Chondrocyte (in vitro differentiated cells): ENCODE measurements at places on chromosomes 3 and 15. TPM values are rescaled to one million over a fixed set of nuclear protein-coding genes. Genes with fewer than 3 reads are reported as not detected.

- H3K36me3 ChIP-seq, result no peaks in the 10 kb centered on the region
- peak overlapping the region; percentile 78 for H3K4me3 ChIP-seq
- H3K27me3 ChIP-seq, result no peaks in the 10 kb centered on the region
- peak overlapping the region; percentile 83 for H3K27ac ChIP-seq
These were observed 1.0 kb downstream of the P3H2 start for GRCh38 chr3:190119461-190120268.

The IFT122 gene
- total RNA-seq, result 16.2 to 29.1 TPM (median 17.5 TPM) in 3 replicates

DNA sequence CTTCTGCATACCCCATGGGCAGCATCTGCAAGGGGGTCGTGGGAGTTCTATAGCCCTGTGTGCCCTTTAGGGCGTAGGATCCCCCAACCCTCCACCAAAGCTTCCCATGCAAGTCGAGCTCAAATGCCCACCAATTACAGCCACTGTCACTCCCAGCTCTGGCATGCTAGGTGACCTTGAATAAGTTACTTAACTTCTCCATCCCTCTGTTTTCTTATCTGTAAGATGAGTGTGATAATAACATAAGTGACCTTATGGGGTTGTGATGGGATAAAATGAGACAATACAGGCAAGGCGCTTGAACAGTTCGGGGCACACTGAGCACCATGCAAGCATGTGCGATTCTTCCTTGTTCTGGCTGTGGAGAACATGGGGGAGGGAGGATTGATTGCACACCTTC, 74.8 kb upstream of the POMGNT2 start:
- H3K4me1 ChIP-seq, result peaks cover 28% of the 10 kb centered on the region
- no peaks in the 10 kb centered on the region for H3K36me3 ChIP-seq
- H3K27ac ChIP-seq, result peak overlapping the region; percentile 91
- no peaks in the 10 kb centered on the region for H3K27me3 ChIP-seq
- no peak for DNase-seq
- no peak overlapping the region for H3K4me3 ChIP-seq

DNA sequence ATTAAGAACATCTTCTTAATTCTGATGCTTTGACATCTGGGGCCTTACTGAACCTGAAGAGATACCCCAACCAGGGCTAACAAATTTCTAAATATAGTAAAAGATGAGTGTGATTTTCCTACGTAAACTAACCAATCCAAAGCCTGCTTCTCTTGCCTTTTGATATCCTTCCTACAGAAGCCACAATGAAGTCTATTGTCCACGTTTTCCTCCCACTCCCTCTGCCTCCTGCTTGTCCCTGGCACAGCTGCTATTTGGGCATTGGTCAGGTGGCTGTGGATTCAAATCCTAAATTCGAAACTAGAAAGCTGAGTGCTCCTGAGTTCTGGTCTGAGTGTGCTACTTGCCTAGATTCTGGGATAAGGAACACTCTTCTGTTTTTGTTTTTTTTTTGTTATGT, 17.4 kb upstream of the MKRN3 start:
- no peaks in the 10 kb centered on the region for H3K36me3 ChIP-seq
- no peaks in the 10 kb centered on the region for H3K27me3 ChIP-seq
- H3K4me3 ChIP-seq, result no peak overlapping the region
- H3K27ac ChIP-seq, result no peak overlapping the region

DNA sequence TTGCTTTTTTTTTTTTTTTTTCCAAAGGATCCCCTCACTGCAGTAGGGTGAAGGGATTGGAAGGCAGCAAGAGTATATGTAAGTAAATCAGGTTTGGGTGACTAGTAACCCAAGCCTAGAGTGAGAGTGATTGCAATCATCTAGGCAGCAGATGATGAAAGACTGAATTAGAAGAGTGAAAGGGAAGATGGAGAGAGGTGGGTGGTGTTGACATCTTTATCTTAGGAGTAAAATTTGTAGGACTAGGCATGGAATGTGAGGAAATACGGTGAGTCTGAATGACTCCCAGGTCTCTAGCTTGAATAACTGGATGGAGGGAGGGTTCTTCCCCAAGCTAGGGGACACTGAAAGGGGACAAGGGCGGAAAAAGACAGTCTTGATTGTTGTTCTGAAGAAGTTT, 63.4 kb downstream of the TPRG1 start:
- peaks cover 2% of the 10 kb centered on the region for H3K36me3 ChIP-seq
- H3K4me3 ChIP-seq, result no peak overlapping the region
- H3K4me1 ChIP-seq, result no peaks in the 10 kb centered on the region

GRCh38 chr3:18618723-18619122, 193.6 kb upstream of the SATB1 start:
- no peak for DNase-seq
- H3K27ac ChIP-seq, result no peak overlapping the region
- no peak overlapping the region for H3K4me3 ChIP-seq
- H3K27me3 ChIP-seq, result peaks cover 2% of the 10 kb centered on the region
- no peaks in the 10 kb centered on the region for H3K36me3 ChIP-seq

The TRPC1 gene
- 15.1 to 20.1 TPM (median 16.4 TPM) in 3 replicates for total RNA-seq

GRCh38 chr15:57085267-57085666, 166.8 kb downstream of the TCF12 start:
- no peak for DNase-seq
- H3K36me3 ChIP-seq, result no peaks in the 10 kb centered on the region
- no peak overlapping the region for H3K27ac ChIP-seq
- H3K4me1 ChIP-seq, result peaks cover 12% of the 10 kb centered on the region

GRCh38 chr3:196996454-196997265, 28.0 kb upstream of the PIGZ start:
- no peaks in the 10 kb centered on the region for H3K4me1 ChIP-seq
- peak; percentile 65 for DNase-seq
- no peaks in the 10 kb centered on the region for H3K36me3 ChIP-seq
- no peak overlapping the region for H3K4me3 ChIP-seq
- H3K27ac ChIP-seq, result no peak overlapping the region

- no peaks in the 10 kb centered on the region for H3K36me3 ChIP-seq
- no peak for DNase-seq
- H3K4me3 ChIP-seq, result no peak overlapping the region
- H3K27ac ChIP-seq, result no peak overlapping the region
These were observed 150.3 kb upstream of the SLITRK3 start for GRCh38 chr3:165346503-165346902.

DNA sequence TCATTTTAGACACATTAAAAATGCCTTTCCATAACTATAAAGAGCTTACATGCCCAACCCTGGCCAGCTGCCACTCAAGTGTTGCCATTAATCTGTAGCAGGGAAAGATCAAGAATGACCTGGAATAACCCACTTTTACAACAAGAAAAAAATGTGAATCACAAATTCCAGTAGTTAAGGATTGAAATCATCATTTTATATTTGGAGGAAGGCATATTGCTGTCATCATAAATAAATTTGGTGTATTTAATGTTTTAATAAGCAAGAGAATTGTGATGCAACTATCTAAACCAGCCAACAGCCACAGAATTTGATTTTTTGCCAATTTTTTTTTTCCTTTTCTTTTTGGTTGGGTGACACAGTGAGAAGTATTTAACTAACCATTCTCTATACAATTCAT, 240.0 kb upstream of the SEMA6D start:
- H3K4me1 ChIP-seq, result no peaks in the 10 kb centered on the region
- no peak for DNase-seq
- no peak overlapping the region for H3K4me3 ChIP-seq
- H3K36me3 ChIP-seq, result no peaks in the 10 kb centered on the region
- H3K27ac ChIP-seq, result no peak overlapping the region

The SPTSSB gene
- total RNA-seq, result not detected in 3 replicates

GRCh38 chr3:707041-707440, 385.8 kb upstream of the CNTN6 start:
- no peak overlapping the region for H3K27ac ChIP-seq
- no peaks in the 10 kb centered on the region for H3K4me1 ChIP-seq
- no peaks in the 10 kb centered on the region for H3K27me3 ChIP-seq
- DNase-seq, result no peak
- H3K4me3 ChIP-seq, result no peak overlapping the region

GRCh38 chr3:156973954-156974353, 147.8 kb downstream of the LEKR1 start:
- no peak for DNase-seq
- H3K27me3 ChIP-seq, result no peaks in the 10 kb centered on the region
- H3K27ac ChIP-seq, result no peak overlapping the region
- no peaks in the 10 kb centered on the region for H3K4me1 ChIP-seq

DNA sequence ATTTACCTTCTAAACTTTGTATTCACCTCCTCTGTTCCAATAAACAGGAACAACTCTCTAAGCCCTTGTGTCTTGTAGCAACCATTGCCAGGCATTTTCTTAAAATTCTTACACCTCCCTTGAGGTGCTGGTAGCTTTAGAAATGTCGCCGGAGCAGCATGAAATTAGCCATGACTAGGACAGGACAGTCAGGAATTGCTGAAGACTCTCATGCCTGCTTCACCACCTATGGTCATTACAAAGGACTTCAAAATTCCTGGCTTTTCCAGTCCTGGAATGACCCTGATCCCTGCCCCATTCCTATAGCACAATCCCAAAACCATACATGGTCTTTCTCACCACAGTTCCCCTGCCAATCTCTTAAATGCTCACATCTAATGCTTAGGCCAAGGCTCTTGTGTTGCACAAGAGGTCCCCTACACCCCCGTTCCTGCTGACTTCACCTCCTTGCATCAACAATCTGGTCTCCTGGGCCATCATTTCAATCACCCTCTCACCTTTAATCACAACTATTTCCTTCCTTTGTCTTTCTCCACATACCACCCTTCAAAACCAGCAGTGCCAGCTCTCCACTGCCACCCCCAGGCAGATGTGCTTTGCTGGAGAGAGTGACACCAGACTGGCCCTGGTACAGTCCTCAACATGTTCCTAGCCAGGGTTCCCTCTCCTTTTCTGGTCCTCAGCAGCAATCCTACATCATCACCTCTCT, 113.2 kb upstream of the TJP1 start:
- no peaks in the 10 kb centered on the region for H3K27me3 ChIP-seq
- DNase-seq, result no peak
- H3K4me1 ChIP-seq, result peaks cover 49% of the 10 kb centered on the region
- H3K4me3 ChIP-seq, result no peak overlapping the region

The WDR49 gene
- not detected in 3 replicates for total RNA-seq

GRCh38 chr3:132380920-132381319, 36.4 kb upstream of the DNAJC13 start:
- H3K27me3 ChIP-seq, result peaks cover 24% of the 10 kb centered on the region
- H3K4me3 ChIP-seq, result no peak overlapping the region
- H3K36me3 ChIP-seq, result no peaks in the 10 kb centered on the region
- DNase-seq, result no peak

The SLC12A8 gene
- total RNA-seq, result 6.1 to 7.7 TPM (median 7.4 TPM) in 3 replicates

GRCh38 chr3:7766530-7766929, 735.1 kb upstream of the LMCD1 start:
- no peaks in the 10 kb centered on the region for H3K36me3 ChIP-seq
- H3K4me3 ChIP-seq, result no peak overlapping the region
- no peak for DNase-seq

The ANKRD63 gene
- 0.25 to 1.1 TPM in 2 of 3 replicates, not detected in the other for total RNA-seq

- peaks cover 6% of the 10 kb centered on the region for H3K4me1 ChIP-seq
- no peak overlapping the region for H3K4me3 ChIP-seq
- DNase-seq, result no peak
- no peak overlapping the region for H3K27ac ChIP-seq
- no peaks in the 10 kb centered on the region for H3K27me3 ChIP-seq
These were observed 23.0 kb downstream of the PPM1L start for GRCh38 chr3:160779040-160779439.

GRCh38 chr3:128563439-128563838, 70.4 kb upstream of the GATA2 start:
- H3K4me1 ChIP-seq, result no peaks in the 10 kb centered on the region
- H3K36me3 ChIP-seq, result no peaks in the 10 kb centered on the region
- H3K4me3 ChIP-seq, result no peak overlapping the region
- DNase-seq, result no peak
- peaks cover 27% of the 10 kb centered on the region for H3K27me3 ChIP-seq

GRCh38 chr3:134427400-134428111, 53.3 kb upstream of the AMOTL2 start:
- no peak overlapping the region for H3K4me3 ChIP-seq
- peak overlapping the region; percentile 97 for H3K27ac ChIP-seq
- peaks cover 33% of the 10 kb centered on the region for H3K4me1 ChIP-seq

The HMG20A gene
- 35.5 to 42.5 TPM (median 35.8 TPM) in 3 replicates for total RNA-seq

- no peak overlapping the region for H3K4me3 ChIP-seq
- H3K36me3 ChIP-seq, result peaks cover 6% of the 10 kb centered on the region
- DNase-seq, result no peak
These were observed 25.1 kb upstream of the MTMR10 start for GRCh38 chr15:31016446-31016915.

The HTD2 gene
- 5.0 to 10.9 TPM (median 7.2 TPM) in 3 replicates for total RNA-seq

DNA sequence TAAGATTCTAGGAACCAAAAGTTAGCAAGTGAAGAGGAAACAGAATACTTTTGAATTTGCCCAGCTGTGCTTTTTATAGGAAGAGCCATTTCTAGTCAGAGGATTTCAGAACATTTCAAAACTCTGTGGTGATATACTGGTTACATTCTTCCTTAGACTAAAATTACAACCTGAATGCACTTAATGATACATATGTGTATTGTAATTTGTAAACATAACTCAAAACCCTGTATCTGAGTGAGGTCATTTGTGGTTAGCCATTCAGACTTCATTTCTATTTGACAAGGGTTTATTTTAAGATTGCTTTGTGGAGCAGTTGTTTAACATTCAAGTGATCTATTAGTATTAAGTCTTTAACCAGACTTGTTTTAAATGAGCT, 59.4 kb upstream of the TRIM71 start:
- DNase-seq, result no peak
- H3K27ac ChIP-seq, result peak overlapping the region; percentile 20
- H3K4me3 ChIP-seq, result no peak overlapping the region
- H3K4me1 ChIP-seq, result peaks cover 10% of the 10 kb centered on the region
- H3K27me3 ChIP-seq, result no peaks in the 10 kb centered on the region

DNA sequence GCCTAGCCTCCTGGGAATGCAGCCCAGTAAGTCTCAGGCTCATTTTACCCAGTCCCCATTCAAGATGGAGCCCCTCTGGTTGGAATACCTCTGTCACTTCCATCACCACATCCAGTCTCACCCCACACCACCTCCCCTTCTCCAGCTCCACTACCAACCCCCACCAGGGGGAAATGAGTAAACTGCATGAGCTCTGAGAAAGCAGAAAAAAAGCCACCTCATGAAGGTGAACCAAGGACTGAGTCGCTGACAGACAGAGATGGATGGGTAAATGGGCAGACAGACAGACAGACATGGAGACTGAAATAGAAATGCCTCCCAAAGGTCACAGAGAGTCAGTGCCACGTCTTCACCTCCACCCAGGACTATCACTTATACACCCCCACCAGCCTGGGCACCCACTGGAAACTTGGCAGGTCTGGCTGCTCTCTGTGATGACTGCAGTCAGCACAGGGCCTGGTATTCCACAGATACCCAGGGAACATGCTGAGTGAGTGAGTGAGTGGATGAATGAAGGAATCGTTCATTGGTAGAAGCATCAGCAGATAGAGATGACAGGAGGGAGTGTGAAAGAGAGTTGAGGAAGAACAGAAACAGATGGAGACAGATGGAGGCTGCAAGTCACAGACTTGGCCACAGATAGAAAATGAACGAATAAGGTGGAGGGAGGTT, 4.9 kb upstream of the LOXL1 start:
- H3K36me3 ChIP-seq, result peaks cover 17% of the 10 kb centered on the region
- no peaks in the 10 kb centered on the region for H3K27me3 ChIP-seq
- peak overlapping the region; percentile 90 for H3K27ac ChIP-seq
- peaks cover 57% of the 10 kb centered on the region for H3K4me1 ChIP-seq
- peak overlapping the region; percentile 61 for H3K4me3 ChIP-seq

The CEMIP gene
- 138 to 146 TPM (median 143 TPM) in 3 replicates for total RNA-seq

GRCh38 chr15:97961067-97961954, 808 bp downstream of the ARRDC4 start:
- peak; percentile 82 for DNase-seq
- peak overlapping the region; percentile 49 for H3K27ac ChIP-seq
- peaks cover 28% of the 10 kb centered on the region for H3K4me1 ChIP-seq
- no peaks in the 10 kb centered on the region for H3K27me3 ChIP-seq
- peaks cover 5% of the 10 kb centered on the region for H3K36me3 ChIP-seq

The ABTB1 gene
- 18.1 to 27.2 TPM (median 26.7 TPM) in 3 replicates for total RNA-seq
